ENCODE measurements at places on chromosomes 12 and 14.

DNA sequence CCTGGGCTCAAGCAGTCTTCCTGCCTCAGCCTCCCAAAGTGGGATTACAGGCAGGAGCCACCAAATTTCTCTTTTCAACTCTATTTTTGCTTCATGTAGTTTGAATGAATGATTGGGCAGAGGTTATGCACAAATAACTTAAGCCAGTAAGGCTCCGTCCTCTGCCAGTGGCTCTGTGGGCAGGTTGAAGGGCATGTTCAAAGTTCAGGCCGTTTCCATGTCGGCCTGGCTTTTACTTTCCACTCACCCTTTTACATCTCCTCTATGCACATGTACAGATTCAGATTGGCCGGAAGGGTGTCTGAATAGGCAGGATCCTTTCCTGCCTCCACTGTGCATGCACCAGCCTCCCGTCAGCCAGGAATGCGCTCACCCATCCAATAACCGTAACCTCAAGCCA lies 132.3 kb downstream of the EML1 start:
- DNase-seq = no peak

DNA sequence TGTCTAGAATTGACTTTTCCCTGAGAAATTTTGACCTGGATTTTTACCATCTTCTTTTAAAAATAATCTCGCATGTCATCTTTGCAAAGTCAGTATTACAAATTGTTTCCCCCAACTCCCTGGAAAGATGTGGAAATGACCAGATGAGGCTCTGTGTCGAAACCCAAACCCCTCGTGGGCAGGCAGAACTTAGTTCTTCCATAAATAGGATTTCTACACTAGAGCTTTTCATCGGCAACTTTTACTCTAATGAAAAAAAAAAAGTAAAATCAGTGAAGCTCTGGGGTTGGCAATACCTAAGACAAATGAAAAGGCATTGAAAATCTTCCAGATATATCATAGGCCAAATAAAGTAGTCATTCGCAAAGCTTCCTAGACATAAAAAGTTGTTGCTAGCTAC lies 17.0 kb downstream of the SSPN start:
- DNase-seq = no peak

DNA sequence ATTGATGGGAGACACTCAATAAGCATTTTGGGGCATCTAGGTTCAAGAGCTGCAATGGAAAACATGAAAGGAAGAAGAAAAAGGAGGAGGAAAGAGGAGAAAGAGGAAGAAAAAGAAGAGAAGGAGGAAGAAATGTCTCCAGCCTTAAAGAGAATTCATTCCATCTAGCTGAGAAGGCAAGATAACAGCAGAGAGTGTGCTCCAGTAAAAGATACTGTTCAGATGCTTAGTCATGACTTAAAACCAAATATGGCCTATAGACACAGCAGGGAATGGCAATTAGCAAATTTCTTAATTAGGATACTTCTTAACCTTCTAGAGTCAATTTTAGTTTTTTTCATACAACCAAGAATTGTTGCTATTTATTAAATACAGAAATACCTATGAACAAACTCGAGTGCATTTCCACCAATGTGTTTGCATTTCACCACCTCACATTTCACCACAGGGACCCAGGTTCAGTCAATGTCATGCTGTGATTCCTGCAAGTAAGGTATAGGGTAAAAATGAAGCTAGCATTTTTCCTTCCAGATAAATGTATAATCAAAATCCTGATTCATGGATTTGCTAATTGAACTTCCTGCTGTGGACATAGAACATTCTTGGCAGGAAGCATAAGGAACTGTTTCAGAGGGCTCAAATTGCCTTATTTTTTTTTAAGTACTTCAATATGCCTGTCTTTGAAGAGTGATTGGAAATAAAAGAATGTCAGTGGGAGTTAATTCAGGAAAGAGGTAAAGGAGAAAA lies 177.8 kb downstream of the RPS29 start:
- DNase-seq = no peak

GRCh38 chr14:41642367-41642766 lies 35.7 kb downstream of the LRFN5 start:
- no peak for DNase-seq

- no peak for DNase-seq
These were observed 414.0 kb upstream of the FLRT2 start for GRCh38 chr14:85115921-85116320.

DNA sequence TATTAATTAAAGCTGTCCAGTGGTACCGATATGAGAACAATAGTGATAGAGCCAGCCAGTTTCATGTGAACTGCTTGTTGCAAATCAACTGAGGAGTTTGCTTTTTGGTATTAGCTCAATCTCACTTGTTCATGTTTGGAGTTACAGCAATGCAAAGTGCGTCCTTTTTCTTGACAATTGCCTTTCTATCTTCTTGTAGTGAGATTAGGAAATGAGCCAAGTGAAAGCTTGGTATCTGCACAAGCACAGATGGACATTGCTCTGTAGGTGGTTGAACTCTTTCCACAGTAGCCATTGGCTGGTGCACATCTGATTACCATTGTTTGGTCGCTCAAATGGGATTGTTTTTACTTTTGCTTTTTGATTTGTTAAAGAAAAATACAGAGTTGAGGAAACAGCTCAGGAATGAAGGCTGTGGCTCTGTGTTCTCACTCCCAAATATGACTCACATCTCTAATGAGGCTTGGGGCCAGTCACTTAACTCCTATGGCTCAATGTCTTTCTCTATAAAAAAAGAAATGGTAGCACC lies 241.4 kb downstream of the BMP4 start:
- no peak for DNase-seq

DNA sequence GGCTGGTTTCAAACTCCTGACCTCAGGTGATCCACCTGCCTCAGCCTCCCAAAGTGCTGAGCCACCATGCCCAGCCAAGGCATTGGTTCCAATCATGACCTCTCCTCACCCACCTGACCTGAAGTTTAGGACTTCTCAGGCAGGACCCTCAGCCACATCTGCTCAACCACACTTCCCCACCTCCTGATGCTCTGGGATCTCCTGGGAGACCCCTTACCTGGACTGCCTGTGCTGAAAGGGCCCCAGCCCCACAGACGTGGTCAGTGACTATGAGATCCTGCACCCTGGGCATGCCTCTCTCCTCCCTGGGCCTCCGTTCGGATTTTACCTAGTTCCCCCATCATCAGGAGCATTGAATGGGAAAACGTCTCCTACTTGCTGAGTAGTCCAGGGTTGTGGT lies 18.0 kb downstream of the GSC start:
- DNase-seq = no peak

DNA sequence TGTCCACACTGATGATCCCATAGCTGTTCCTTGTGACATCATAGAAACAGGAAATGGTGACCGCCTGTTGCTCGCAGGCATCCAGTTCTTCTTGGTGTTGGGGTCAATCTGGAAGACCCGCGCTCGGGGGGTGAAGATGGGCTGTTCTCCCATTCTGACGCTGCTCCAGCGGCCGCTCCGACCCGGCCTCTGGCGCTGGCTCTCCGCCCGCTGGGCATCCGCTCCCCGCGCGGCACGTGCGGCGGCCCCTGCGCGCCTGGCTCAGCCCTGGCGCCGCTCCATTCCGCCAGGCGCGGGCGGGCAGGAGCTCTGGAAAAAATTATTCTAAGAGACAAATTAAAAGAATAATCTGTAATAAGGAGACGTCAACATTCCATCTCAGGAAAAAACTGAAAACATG lies 761.1 kb downstream of the TMEM121 start:
- DNase-seq = no peak

DNA sequence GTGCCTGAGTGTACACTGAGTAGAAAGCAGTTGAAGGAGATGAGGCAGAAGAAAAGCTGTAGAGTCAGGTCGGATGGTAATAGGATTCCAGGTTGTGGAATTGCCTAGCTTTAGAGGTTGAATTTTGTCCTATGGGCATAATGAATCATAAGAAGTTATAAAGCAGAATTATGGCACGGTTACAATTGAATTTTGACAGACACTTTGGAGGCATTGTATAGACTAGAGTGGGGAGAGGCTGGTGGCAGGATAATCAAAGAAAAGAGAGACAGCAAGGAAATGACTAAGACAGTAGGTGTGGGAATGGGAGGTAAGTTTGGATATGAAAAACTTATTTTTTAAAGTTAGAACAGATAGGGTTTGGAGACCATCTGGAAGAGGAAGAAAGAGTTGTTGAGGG lies 102.6 kb downstream of the NTN4 start:
- no peak for DNase-seq

GRCh38 chr14:64870160-64870559 lies 9.5 kb downstream of the SPTB start:
- no peak for DNase-seq

GRCh38 chr14:89912667-89913211 lies 41.8 kb downstream of the EFCAB11 start:
- no peak for DNase-seq

GRCh38 chr14:51784466-51784865 lies 75.9 kb upstream of the GNG2 start:
- no peak for DNase-seq

DNA sequence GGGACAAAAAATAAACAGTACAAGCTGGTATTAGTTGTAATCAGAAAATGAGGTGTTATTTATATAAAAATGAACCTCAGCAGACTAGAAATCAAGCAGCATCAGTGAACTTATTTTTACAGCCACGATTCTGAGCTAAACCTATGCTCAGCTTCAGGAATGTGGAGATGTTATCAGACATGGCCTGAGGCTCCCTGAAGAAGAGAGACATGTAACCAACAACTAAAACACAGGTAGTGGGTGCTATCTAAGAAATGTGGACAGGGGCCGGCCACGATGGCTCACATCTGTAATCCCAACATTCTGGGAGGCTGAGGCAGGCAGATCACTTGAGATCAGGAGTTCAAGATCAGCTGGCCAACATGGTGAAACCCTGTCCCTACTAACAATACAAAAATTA lies 534.3 kb downstream of the VRK1 start:
- DNase-seq = no peak

DNA sequence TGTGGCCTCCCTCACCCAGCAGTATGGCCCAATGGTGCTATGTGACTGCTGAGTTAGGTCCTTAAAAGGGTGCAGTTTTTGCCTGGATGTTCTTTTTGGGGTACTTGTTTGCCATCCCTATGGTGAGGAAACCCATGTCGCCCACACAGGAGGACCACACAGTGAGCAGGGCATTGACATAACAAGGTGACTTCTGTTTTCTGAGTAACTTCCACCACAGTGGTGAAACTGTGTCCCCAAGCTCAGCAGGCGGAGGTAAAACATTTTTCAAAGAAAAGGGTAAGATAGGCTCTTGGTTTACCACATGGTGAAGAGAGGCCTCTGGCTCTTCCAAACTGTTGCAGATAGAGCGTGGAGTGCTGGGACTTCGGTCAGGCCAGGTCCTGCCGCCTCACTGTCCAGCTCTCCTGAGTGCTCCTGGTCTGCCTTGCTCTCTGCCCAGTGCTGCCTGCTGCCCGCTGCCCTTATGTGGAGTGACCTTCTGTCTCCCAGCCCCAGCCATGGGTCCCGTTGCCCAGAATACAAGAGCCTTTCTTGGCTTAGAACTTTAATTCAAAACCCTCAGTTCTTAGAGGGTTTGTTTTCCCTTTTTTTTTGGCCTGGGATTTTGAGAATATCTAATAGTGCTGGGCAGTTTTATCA lies 54.0 kb downstream of the TRAF3 start:
- DNase-seq = no peak

GRCh38 chr12:63042646-63043045 lies 107.7 kb upstream of the PPM1H start:
- no peak for DNase-seq

GRCh38 chr12:107012736-107013425 lies 25.9 kb upstream of the MTERF2 start:
- no peak for DNase-seq

DNA sequence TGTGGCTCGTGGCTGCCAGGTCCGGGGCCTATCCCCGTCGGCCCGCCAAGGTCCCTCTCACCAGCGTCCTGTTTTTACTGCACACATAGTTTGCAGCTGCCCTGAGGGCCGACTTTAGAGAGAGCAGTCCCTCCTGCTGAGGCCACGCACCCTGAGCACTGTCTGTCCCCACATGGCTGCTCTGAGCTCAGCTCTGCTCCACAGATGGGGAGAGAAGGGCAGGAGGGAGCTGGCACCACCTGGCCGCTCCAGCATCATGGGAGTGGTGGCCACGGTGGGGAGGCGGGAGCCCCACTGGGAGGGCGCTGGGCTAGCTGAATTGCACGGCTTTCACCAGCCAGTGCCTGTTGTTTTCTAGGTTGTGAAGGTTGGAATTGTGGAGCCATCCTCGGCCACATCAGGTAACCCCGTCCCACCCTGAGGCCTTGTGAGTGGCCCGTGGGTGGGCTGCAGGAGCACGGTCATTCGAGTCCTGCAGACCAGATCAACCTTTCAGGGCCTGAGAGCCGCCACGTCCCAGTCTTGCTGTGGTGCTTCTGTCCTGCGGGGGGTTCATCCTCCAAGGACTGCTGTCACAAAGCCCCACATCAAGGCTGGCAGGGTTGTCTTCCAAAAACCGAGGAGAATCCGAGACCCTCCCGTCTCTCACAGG lies 7.4 kb upstream of the TEX22 start:
- DNase-seq = no peak

DNA sequence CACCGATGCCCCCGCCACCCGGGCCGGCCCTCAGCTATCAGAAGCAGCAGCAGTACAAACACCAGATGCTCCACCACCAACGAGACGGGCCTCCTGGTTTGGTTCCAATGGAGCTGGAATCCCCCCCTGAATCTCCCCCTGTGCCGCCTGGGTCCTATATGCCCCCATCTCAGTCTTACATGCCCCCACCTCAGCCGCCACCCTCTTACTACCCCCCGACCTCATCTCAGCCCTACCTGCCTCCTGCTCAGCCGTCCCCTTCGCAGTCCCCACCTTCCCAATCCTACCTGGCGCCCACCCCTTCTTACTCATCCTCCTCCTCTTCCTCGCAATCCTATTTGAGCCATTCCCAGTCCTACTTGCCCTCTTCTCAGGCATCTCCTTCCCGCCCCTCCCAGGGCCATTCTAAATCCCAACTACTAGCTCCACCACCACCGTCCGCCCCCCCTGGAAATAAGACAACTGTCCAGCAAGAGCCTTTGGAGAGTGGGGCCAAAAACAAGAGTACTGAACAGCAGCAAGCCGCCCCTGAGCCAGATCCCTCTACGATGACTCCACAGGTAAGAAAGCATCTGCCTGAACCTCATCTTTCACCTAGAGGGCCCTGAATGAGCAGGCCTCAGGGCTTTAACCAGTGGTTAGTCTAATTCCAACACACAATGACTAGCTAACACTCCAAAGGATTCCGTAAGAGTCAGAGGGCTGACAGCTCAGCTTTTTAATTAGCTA lies 851 bp downstream of the YLPM1 start:
- DNase-seq = no peak

Data from GM13977 (cell line).